ENCODE measurements at places on chromosomes 16 and 17.
A peak's percentile ranks its signal among the peaks of the same experiment; 100 is the strongest.

DNA sequence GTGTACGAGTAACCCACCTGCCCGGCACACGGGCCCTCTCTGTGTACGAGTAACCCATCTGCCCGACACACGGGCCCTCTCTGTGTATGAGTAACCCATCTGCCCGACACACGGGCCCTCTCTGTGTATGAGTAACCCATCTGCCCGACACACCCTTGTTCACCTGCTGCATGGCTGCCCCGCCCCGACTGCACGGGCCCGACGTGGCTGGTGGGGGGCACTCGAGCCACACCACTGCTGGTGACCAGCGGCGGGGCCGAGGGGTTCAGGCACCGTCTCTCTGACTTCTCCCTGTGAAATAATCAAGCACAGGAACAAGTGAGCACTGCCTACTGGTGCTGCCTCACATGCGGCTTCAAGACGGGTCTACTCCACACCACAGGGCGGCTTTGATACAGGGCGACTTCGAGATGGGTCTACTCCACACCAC is 22.1 kb downstream of the MAP1LC3B start:
- DNase-seq = no peak

- DNase-seq = no peak
Observed at GRCh38 chr17:9371019-9371418, 204.6 kb downstream of the STX8 start.

GRCh38 chr17:52923658-52924057 is 765.1 kb upstream of the CA10 start:
- no peak for DNase-seq

DNA sequence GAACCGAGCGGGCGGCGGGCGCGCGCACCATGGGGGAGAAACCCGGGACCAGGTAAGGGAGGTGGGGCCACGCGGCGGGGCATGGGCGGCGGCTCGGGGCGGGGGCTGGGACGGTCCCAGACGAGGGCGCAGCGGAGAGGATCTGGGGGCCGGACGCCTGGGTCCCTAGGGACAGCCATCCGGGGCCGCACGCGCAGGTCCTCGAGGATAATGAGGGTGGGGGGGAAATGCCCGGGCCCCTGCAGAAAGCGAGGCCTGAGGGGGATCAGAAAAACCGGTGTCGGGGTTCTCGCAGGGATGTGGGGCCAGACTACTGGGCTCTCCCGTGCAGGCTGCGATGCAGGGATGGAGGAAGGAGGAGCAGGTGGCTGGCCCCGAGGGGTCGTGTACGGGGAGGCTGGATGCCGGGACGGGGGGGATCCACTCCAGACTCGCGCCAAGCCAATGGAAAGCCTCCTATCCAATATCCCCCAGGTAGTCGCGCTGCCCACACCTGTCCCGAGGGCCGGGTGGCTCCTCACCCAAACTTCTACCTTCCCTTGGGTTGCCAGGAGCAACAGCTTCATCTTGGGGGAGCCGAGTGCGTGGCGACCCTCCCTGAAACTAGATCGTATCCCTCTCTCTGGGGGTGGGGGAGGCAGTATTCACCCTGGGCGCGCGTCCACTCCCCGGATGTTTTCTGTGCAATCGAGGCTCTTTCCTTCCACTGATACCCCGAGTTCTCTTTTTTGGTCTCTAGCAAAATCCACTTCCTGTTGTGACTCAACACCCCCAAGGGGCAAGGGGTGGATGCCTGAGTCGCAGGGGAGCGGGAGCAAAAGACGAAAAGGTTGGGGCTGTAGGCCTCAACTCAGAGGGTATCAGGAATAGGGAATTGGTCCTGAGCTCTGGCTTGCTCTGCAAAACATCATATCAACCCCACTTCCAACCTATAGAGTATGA is 532 bp downstream of the ARRB2 start:
- DNase-seq = peak; percentile 43

- no peak for DNase-seq
Observed at GRCh38 chr17:43723697-43724359, 34.8 kb downstream of the SOST start.

- DNase-seq = no peak
Observed at GRCh38 chr17:82200743-82201497, 11.7 kb downstream of the CCDC57 start.

GRCh38 chr17:9406046-9406606 is 169.5 kb downstream of the STX8 start:
- DNase-seq = no peak

GRCh38 chr16:19760356-19761060 is 42.4 kb downstream of the IQCK start:
- no peak for DNase-seq

DNA sequence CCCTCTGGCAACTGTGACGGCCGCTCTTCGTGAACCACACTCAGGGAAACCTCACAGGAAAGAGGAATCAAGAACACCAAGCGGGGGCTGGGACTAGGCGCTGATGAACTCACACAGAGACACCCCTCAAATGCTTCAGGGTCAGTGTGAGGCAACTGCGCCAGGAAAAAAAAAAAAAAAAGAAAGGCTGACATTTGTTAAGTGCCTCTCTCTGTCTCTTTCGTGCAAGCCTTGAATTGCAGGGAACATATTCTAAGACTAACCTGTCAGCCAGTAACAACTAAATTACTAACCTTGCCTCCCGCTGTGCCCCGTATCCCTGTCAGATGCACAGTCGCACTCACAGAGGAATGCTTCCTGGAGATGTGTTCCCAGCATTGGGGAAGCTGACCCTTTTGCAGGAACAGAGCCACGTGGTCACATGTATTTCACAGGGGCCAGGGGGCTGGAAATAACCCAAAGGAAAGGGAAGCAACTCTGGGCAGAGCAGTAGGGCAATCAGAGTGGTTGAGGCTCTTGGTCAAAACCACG is 247.8 kb downstream of the XYLT1 start:
- DNase-seq = no peak

DNA sequence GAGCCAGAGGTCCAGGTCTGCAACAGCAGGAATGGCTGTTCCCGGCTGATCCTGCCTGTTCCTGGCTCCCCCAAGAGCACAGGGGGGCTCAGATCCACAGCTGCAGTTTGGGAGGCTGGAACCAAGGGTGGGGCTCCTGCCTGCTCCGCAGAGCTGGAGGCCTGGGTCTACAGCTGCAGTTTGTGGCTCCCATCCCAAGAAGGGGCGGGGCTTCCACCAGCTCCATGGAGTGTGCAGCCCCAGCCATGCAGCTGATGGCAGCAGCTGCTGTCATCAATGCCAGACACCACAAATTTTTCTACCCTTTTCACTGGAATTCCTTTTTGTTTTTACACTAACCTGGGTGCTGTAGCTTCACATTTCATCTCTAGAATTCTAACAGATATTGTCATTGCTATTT is 135.4 kb upstream of the KIF2B start:
- DNase-seq = no peak

- DNase-seq = no peak
Observed at GRCh38 chr17:32485261-32486110, 1.3 kb upstream of the CDK5R1 start.

GRCh38 chr16:17529982-17530760 is 59.4 kb upstream of the XYLT1 start:
- DNase-seq = peak; percentile 30

DNA sequence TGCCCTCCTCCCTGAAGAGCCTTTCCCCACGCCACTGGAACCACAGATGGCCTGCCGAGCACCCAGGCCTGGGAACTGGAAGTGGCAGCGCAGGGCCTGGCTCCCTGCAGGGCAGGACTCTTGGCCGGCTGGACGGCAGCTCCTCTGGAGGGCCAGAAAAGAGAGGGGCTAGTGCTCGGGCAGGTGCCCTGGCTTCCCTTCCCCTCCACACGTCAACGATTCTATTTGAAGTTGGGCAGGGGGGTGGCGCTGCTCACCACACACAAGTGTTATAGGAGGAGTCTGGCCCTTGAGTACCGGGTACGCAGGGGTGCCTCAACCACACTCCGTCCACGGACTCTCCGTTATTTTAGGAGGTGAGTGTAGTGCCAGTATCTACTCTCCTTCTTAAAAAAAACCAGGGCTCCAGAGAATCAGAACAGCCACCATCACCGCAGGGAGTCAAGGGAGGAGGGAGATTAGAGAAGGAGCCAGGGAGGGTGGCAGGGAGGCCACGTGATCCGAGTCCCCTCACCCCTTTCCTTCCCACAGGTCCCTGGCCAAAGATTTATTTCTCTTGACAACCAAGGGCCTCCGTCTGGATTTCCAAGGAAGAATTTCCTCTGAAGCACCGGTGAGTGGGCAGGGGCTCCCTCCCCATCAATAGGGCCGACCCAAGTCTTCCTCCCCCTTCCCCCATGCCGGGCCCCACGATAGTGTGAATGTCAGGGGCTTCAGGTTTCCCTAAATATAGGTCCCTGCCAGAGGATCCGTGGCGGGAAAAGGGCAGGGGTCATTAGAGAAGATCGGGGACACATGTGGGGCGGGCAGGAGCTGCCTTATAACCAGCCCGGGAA is 1.4 kb upstream of the ALDOA start:
- peak; percentile 67 for DNase-seq

- DNase-seq = no peak
Observed at GRCh38 chr17:42155614-42156045, 841 bp upstream of the RAB5C start.

- DNase-seq = no peak
Observed at GRCh38 chr16:56539656-56540055, 19.8 kb upstream of the BBS2 start.

All from activated CD4-positive, CD25-positive, alpha-beta regulatory T cell treated with anti-CD3 and anti-CD28 coated beads, Interleukin-2, amount 50 U/mL, for 72 hours (primary cell).